Smooth muscle cell of the umbilical artery (primary cell): ENCODE measurements at places on chromosomes 5 and 9. TPM values are rescaled to one million over a fixed set of nuclear protein-coding genes. Genes with fewer than 3 reads are reported as not detected.

KCNV2 gene
- total RNA-seq: not detected in 2 replicates

EGFLAM gene
- total RNA-seq: 1.3 and 11.3 TPM in 2 replicates

LHX2 gene
- total RNA-seq: not detected in 2 replicates

PRDM9 gene
- not detected in 2 replicates for total RNA-seq

FER gene
- total RNA-seq: 44.5 and 56.6 TPM in 2 replicates

PCDHGA9 gene
- 3.6 and 4.5 TPM in 2 replicates for total RNA-seq

RANBP3L gene
- total RNA-seq: 0.30 and 0.60 TPM in 2 replicates

FOXI1 gene
- not detected in 2 replicates for total RNA-seq

C9 gene
- 0.46 TPM in 1 of 2 replicates, not detected in the other for total RNA-seq
